ENCODE measurements at places on chromosomes 16 and 17.
A peak's percentile ranks its signal among the peaks of the same experiment; 100 is the strongest.

GRCh38 chr17:1989135-1989534 lies 36.0 kb downstream of the RTN4RL1 start:
- DNase-seq: no peak

DNA sequence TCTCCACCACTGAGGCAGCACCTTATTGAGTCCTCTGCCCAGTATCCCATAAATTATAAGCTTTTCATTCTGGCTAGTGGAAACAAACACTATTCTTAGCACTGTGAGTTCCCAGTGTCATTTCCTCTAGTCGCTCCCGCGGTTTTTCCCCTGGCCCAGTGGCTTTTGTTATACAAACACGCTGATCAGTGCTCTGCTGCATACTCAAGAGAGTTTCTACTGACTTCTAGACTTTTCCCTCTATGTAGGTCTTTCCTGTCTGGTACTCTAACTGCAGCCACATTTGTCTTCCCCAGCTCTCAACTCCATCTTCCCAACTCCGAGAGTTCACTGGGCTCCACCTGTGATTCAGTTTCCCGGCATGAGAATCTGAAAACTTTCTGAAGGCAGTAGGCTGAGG lies 556.6 kb upstream of the SALL1 start:
- no peak for DNase-seq

- DNase-seq: no peak
Measured at GRCh38 chr16:19460397-19460796, 42.7 kb downstream of the TMC5 start.

DNA sequence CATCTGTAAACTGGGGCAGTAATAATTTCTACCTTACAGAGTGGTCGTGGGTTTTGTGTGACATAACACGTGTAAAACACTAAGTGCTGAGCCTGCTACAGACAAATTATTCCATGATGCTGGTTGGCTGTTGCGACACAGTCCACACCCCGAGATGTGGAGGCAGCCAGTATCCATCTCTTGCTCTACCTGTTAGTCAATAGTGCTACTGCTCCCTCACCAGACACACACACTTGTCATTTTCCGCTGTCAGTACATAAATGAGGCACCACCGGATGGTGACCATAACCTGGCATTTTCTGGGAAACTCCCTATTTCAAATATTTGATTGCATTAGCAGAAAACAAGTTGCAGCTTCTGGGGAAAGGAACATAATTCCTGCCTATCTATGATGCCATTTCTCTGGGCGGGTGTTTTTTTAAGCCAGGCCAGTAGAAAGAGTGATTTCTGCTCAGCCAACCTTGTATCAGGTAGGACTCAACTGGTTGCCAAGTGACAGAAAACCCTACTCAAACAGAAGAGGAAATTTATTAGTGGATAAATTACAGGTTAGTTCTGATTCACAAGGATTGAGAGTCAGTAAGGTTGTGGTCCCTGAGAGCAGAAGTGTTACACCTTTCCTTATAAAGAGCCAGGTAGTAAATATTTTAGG lies 24.1 kb downstream of the DNAJA2 start:
- no peak for DNase-seq

- no peak for DNase-seq
Measured at GRCh38 chr17:48002266-48002915, 31.5 kb downstream of the CDK5RAP3 start.

- DNase-seq: peak; percentile 4
Measured at GRCh38 chr16:49467540-49468372, 94.2 kb downstream of the C16orf78 start.

GRCh38 chr17:45783593-45784292 lies 377 bp upstream of the CRHR1 start:
- no peak for DNase-seq

Measured in DND-41 (cell line).